ENCODE measurements at places on chromosomes 2 and 18.
A peak's percentile ranks its signal among the peaks of the same experiment; 100 is the strongest.

DNA sequence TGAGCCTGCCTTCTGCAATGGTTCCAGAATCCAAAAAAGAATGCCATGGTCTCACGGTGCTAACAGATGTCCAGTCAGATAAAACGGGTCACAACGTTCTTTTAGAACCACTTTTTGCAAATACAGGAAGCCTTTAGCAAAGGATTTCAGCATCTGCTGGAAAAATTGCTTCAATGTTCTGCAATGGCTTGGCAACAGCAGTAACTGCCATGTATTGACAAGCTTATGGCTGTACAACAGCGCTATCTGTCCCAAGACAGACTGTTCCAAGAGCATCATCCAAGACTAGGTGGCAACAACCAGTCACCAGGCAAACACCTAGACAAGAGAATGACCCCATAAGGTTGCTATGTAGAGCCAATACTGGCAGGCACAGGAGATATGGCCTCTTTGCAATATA lies 37.6 kb upstream of the RIOK3 start:
- DNase-seq = no peak

DNA sequence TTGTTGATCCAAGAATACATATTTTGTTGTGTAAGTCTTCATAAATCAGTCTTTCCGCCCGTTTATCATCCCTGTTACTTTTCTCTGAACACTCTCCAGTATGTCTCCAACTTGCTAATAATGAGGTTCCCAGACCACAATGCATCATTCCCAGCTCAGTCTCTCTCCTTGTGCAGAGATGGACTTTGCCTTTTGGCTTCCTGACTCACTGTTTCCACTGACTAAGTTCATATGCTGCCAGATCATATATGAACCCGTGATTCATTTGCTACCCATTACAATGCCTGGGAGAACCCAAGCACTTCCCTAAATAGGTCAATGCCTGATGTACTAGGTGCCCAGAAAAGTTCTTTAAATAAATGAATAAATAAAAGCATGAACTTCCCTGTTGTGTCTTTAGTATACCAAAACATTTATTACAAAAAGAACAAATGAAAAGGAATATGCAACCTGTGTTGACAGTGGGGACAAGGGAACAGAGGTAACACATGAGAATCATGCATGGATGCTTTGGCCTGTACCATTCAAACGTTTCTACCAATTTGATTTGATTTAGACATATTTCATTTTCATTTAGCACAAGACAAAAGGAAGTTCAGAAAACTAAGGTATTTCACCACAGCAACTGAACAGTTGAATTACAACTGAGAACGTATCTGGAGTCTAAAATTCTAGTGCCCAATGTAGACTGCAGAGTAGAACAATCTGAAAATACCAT lies 215.4 kb upstream of the HNRNPA3 start:
- DNase-seq = peak; percentile 22

- DNase-seq = no peak
These were observed 136.2 kb downstream of the CERS6 start for GRCh38 chr2:168592181-168592831.

- DNase-seq = no peak
These were observed 20.8 kb downstream of the KCNF1 start for GRCh38 chr2:10932345-10933151.

GRCh38 chr18:68842951-68843350 lies 45.1 kb downstream of the CCDC102B start:
- DNase-seq = no peak

GRCh38 chr18:2102022-2102421 lies 469.3 kb downstream of the METTL4 start:
- DNase-seq = no peak
